Hepatic stellate cell (primary cell): ENCODE measurements at places on chromosomes 13 and 19.

DNA sequence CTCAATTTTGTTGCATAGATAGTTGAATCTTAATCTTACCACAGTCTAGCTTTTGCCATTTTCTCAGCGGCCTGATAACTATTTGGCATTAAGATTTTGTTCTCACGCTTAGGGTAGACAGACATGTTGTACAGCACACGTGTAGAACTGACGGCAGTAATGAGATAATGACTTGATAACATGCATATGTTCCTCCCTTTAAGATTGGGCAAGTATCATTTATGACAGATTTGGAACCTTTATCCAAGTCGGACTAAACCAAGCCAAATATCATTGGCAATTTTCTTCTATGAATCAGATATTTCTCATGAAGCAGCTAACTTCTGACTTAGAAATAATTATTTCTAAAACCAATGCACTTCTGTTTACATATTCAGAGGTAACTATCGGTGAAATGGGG is 205.5 kb downstream of the NDFIP2 start:
- DNase-seq: no peak

DNA sequence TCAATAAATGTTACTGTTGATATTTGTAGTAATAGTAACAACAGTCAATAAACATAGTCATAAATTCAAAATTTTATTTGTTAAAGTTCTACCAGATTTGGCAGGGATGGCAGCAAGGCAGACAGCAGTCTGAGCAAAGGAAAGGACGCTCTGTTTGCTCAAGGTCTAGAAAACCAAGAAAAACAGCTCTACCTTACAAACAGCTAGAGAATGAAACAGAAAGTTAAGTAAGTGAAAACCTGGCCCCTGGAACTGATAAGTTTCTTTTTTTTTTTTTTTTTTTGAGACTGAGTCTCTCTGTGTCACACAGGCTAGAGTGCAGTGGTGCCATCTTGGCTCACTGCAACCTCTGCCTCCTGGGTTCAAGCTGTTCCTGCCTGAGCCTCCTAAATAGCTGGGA is 27.9 kb downstream of the ENOX1 start:
- no peak for DNase-seq

DNA sequence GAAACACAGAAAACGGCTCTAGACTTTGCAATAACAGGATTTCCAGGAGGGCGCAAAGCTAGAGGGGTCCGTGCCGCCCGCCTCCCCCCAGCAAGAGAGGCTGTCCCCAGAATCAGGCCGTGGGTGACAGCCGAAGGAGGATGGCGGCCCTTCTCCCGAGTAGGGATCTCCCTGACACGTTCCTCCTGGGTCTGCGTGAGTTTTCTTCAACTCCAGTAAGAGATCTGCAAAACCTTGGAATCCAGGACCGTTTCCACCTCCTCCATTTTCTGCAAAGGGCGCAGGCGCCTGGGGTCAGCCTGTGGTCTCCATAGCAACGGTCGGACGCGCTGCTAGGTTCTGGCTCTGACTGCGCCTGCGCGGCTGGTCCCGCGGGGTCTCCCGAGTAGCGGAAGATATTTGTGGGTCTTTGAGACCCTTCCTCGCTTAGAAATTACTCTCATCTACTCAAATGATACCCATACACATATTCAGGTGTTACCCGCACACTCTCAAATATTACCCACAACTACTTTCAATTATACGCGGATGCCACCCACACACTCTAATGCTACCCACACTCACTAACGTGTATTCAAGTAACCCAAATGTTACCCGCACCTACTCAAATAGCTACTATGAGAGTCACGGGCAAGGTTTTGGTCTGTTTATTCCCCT is 2.1 kb downstream of the PNMA8C start:
- DNase-seq: peak; percentile 63

DNA sequence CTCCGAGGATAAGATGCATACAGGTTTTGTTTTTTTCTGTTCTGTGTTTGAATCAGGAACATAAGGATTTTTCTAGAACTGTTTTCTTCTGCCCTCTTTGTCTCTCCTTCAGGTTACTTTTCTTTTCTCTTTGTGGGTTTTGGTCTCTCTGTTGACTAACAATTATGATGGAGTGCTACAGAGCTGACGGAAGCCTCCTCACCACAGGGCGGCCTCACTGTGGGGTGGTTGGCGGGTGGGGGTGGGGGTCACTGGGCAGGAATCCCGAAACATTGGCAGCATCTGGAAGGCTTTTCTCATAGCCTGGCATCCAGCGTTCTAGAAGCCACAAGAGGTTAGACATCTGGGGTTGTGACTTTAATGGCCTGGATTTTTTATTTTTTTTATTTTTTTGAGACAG is 12.0 kb upstream of the MATK start:
- DNase-seq: no peak

DNA sequence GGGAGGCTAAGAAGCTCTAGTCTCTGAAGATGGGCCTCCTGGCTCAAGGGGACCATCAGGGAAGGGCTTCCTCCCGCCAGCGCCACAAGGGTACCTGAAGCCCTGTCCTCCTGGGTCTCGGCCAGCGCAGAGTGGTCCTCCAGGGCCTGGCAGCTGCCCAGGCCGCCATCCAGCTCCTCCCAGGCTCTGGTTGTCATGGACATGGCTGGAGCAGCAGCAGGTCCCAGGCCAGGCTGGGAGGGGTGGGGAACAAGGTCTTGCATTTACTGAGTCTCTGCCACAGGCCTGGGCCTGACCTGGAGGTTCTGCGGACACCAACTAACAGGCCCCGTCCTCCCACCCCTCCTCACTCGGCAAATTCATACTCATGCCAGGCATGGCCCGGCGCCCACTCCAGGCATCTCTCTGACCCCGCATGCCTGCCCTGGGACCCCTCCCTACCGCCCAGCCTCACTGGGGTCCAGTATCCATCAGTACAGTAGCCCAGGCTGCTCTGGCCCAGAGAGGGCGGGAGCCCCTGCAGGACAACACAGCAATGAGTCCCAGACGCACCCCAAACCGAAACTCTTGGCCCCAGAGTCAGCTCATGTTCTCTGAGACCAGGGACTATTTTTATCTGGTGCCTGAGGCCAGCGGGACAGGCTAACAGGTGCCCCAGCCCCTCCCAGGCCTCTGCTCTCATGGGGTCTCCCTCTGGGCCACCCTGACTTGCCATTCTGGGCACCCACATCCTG is 938 bp downstream of the JSRP1 start:
- DNase-seq: no peak
